Stimulated activated CD4-positive, alpha-beta T cell treated with anti-CD3 and anti-CD28 coated beads, TNF-alpha, amount 100 ng/mL, for 4 hours (primary cell): ENCODE measurements at places on chromosomes 13 and 19.

GRCh38 chr13:83248751-83249150 is 633.5 kb downstream of the SLITRK1 start:
- DNase-seq = no peak

DNA sequence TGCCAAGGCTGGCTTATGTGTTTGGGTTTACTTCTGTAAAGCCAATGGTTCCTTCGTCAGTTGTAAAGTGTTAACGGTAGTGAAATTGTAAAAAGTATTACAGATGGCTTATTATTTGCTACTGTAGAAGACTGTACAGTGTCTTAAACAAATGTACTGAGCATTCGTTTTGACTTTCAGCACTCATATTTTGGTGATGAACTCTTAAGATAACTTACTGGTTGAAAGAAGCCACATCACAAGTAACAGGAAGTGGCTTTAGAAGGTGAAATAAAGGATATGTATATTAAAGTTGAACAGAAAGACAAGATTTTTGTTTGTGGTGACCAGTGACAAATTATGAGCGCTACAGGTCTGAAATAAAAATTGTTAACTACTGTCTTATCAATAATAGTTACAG is 64.2 kb downstream of the URI1 start:
- no peak for DNase-seq

- DNase-seq = no peak
These were observed 48.9 kb downstream of the ZNRF4 start for GRCh38 chr19:5504114-5504513.

DNA sequence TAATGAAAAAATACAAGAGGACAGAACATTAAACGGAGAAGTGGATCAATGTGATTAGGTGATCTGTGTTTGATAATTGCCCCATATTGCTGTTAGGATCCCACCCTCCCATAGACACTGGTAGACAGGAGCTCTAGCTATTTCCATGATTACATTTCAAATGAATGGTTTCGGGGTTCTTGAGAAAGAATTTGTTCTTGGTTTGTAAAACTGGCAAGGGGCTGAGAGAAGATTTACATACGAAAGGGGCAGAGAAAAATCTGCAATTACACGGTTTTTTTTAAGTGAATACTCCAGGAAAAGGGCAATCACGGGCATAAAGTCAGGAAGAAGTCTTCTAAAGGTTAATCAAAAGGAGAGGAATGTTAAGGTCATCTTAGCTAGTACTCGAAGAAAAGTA is 2125.7 kb upstream of the PCDH20 start:
- DNase-seq = no peak

GRCh38 chr13:113766035-113766800 is 7.2 kb downstream of the TMEM255B start:
- no peak for DNase-seq

DNA sequence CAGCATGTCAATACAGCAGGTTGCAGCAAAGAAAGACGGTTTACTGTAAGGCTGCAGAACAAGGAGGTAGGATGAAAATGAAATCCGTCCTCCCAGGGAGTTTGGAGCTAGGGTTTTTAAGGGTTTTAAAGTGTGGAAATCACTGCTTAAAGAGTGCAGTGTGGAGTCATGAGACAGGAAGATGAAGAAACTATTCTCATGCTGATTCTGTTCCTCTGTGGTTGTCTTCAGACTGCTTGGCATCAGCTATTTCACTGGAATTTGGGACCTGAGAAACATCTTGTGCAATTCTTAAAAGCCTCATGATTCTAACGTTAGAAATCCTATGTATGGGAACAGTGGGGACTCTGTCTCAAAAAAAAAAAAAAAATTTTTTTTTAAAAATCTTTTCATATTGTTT is 11.4 kb downstream of the ZNF331 start:
- no peak for DNase-seq

- no peak for DNase-seq
These were observed 17.9 kb downstream of the GPR183 start for GRCh38 chr13:99289271-99289670.

GRCh38 chr13:75637181-75637750 is 1.1 kb downstream of the LMO7 start:
- DNase-seq = no peak
